Right renal cortex interstitium (tissue), 3 donors: ENCODE measurements at places on chromosomes 16 and 17.

DNA sequence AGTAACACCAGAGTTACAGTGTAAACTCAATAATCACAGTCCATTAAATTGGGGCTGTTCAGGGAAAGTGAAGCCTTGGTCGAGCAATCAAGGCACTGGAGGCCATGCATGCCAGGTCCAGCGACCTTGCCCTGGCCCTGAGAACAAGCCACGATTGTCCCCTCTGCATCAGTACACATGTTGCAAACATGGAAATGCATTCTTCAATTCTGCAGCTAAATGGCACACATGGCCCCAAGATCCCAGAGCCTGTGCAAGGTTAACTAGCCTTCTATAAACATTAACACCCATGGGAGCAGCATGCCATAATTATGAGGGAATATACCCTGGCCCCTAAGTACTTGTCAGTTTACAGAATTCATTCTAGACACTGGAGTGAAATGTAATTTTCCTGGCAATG lies 204.7 kb downstream of the HS3ST3B1 start:
- no peak for DNase-seq

GRCh38 chr17:40089077-40089895 lies 11.1 kb downstream of the NR1D1 start:
- no peak for DNase-seq

DNA sequence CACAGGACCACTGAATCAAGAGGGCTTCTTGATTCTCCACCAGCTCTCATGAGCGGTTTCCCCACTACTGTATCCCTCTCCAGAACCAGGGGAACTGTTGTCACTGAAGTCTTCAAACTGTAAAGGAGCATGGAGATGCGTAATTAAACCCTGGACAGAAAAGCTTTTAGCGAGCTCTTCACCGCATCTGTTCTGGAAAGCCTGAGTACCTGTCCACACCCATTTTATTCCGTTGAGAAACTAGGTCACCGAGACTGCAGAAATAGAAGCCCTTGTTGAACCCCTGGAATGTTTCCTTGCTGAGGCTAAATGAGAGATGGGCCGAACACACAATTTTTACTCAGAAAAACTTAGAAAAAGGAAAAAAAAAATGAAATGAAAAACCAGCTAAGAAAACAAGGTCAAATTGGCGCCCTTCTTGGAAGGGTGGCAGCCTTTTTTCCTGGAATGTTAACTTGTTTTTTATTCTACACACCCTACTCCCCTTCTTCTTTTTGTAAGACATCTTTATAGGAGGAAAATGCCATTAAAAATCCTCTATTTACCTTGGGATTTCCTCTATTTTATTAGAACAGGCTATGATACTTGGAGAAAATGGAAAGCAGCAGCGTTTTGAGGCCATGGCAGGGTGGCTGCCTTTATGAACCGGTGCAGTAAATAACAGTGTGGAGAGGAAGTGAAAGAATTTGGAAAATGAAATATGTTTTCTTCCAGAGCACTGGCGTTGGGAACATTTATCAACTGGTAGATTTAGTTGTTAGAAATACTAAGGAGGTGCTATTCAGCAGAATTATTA lies 52.6 kb upstream of the CRISPLD2 start:
- no peak for DNase-seq

DNA sequence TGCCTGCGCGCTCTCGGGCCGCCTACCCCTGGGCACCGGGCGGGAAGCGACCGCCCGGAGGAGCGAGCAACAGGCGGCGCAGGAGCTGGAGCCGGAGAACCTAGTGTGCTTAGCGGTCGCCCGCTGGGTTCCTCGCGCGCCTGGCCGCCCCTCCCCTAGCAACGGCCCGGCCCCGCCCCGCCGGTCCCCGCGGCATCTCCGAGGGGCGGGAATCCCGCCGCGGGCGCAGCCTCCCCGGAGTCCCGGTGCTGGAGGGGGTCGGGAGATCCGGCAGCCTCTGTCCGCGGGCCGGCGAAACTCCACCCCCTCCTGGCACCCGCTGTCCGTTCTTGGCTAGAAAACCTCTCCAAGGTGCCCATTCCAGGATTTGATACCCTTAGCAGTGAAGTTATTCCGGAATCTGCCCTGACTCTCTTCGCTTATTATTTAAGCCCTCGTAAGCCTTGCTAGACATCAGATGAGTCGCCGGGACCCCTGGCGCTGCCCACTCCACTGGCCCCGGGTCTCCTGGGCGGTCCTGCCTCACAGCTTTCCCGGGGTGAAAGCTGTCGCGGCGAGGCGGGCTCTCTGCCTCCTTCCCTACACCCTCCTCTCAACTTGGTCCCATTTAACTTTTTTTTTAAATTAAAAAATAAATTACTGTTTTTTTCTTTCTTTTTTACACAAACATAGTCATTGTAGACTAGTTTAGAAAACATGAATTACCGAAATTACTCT lies at the start of gene RPRML:
Gene RPRML, minus strand, starts transcription at position 107 of the 717 bp plus-strand sequence. CDS start 246 bp downstream, outside the sequence.
- DNase-seq, result no peak

DNA sequence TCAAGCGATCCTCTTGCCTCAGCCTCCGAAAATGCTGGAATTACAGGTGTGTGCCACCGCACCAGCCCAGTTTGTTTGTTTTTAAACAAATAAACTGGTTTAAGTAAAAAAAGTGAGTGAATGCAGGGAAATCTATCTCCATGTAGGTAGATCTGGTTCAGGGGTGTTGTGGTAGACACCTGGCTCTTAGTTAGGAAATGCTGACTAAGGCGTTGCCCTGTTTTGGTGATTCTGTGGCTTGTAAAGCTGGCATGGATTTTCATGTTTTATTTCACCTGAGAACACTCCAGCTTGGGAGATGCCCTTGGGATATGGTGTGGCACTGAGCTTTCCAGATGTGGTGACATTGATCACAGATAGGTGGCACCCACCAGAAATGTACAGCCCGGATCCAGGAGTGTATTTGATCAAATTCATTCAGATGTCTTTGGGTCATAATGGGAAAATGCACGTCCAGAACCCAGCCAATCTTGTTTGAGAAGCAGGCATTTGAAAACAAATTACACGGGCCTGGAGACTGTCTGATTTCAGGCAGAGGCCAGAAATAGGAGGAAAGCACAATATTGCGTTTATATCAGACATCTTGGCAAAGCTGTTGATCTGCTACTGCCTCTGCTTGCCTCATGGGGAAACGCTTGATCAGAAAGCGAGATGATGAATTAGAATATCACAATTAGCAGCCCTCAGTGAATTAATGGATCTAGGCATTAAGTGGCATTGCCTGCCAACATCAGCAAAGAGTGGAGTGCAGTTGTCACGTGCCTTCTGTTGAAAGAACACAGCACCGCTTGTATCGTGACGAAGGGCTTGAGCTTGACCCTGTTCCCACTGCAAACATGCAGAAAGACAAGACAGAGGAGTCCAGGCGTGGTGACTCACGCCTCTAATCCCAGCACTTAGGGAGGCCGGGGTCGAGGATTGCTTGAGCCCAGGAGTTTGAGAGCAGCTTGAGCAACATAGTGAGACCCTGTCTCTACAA lies 7.3 kb upstream of the IL34 start:
- no peak for DNase-seq

GRCh38 chr16:87384162-87384874 lies 742 bp upstream of the FBXO31 start:
- DNase-seq, result no peak

DNA sequence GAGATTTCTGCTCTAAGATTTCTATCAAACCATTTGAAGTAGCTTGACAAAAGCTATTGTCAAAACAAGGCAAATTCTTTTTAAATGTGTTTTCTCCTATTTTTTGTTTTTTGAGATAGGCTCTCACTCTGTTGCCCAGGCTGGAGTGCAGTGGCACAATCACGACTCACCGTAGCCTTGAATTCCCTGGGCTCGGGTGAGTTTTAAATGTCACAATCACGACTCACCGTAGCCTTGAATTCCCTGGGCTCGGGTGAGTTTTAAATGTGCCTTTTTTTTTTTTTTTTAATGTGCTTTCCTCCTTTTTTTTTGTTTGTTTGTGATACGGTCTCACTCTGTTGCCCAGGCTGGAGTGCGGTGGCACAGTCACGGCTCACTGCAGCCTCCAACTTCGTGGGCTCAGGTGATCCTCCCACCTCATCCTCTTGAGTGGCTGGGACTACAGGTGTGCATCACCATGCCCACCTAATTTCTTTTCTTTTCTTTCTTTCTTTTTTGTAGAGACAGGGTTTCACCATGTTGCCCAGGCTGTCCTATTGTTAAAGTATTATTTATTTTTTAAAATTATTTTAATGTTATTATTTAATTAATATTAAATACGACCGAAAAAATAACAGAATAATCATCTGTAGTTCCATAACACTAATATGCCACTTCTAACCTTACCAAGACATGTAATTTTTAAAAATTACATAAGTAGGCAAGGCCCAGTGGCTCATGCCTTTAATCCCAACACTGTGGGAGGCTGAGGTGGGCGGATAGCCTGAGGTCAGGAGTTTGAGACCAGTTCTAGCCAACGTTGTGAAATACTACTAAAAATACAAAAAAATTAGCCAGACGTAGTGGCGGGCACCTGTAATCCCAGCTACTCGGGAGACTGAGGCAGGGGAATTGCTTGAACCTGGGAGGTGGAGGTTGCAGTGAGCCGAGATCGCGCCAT lies 69.7 kb upstream of the FA2H start:
- DNase-seq, result no peak

DNA sequence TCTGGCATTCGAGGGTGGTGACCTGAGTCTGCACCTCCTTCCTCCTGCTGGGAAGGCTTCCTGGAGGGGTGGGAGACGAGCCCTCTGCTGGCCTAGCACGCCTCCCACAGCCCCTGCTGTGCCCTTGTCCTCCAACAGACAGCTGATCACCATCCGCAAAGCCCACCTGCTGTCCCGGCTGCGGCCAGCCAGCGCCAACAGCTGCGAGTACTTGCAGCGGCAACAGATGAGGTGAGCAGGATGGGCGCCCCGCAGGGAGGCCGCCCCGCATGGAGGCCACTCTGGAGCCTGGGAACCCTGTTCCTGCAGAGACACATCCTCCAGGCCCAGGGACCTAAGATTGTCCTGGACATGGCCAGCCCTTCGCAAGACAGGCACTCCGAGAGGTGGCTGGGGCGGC lies 21.6 kb downstream of the UBALD1 start:
- no peak for DNase-seq

DNA sequence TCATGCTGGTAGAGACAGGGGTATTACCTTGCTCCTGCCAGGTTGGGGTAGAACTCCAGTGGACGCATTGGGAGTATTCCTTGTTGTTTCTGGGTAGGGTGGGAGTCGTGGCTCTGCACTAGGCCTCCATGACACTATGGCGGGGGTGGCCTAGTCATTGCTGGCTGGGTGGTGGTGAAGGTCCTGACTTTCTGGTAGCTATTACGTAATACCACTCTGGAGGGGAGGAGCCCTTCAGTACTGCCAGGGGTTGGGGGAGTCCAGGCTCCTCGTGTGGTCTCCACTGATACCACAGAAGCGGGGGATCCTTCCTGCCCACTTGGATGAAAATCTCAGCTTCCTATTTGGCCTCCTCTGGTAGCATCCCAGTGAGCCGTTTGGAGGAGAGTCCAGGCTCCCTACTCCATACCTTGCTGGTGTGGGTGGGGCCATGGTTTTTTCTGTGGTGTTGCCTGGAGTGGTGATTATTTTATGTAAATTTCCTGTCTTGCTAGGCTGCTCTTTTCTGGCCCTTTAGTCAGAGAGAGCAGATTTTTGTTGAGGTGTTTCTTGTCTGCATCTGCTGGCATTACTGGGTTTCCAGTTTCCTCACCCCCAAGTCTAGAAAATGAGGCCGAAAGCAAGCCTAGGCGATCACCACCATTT lies 65.8 kb upstream of the GNG13 start:
- no peak for DNase-seq

- no peak for DNase-seq
These were observed 42.7 kb upstream of the WSCD1 start for GRCh38 chr17:6027342-6028024.

DNA sequence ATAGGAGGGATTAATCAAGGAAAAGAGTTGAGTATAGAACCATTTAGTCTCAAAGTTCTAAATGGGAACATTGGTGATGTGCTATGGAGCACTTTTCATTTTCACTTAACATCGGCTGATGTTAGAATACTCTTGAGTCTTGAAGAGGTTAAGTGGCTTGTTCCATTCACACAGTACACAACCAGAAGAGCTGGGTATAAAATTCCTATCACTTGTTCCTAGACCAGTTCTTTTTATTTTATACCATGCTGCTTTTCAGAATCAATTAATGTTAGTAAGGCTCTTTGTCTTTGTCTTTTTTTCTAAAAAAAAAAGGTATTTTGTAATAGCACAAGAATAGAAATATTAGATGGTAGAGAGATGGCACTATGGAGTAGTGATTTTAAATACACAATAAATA lies 1.7 kb upstream of the KRTAP1-1 start:
- DNase-seq, result no peak

DNA sequence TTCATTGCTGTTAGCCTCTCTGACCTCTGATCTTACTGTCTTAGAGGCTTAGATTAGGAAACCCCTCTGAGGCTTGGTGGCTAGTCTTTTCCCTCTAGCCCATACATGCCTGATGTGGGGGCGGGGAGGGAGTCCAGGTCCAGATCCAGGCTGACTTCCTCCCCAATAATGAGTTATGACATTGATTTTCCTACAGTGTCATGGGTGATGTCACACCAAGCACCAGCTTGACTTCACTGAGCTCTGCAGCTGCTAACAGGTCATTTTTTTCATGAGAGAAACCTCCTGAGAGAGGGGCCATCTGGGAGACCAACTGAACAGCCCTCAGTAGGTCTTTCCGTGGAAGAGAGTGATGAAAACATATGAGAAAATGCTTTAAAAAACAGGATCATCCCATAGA lies 180.2 kb upstream of the N4BP1 start:
- DNase-seq, result no peak

- DNase-seq, result no peak
These were observed at the start of gene SULT1A2 for GRCh38 chr16:28596840-28597691. SULT1A2 (minus strand) TSS chr16:28597050; CDS start chr16:28595930, 1,120 bp downstream.

DNA sequence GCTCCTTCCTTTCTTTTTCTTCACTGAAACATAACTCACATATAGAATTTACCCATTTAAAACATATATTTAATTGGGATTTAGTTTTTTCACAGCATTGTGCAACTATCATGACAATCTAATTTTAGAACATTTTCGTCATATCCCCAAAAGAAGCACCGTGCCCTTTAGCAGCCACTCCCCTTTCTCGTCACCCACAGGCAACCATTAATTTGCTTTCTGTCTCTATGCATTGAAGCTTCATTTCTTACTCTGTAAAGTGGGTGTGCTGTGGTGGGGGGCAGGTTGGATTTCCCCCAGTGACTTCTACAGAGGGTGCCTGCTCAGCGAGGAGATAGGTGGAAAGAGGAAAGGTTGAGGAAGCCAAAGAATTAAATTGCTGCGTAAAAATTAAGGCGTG lies 35.8 kb downstream of the MRC2 start:
- no peak for DNase-seq
